ENCODE measurements at places on chromosomes 12 and 14.

DNA sequence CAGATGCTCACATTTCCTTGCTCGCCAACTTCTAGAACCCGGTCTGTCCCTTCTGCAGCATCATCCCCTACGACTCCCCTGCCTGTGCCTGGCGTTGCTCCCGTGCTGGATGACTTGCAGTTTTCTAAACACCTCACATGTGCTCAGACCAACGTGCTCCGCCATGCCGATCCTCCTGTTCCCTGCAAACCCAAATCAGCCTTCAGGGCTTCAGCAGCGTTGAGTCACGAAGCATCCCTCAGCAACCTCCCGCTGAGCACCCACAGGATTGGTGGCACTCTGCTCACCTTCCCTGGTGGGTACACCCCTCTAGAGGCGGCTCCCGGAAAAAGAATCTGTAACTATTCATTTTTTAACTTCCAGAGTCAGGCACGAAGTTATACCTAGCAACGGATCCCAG, 2.8 kb upstream of the PIWIL1 start:
- DNase-seq = no peak

GRCh38 chr12:21542403-21542802, 16.3 kb downstream of the SPX start:
- no peak for DNase-seq

DNA sequence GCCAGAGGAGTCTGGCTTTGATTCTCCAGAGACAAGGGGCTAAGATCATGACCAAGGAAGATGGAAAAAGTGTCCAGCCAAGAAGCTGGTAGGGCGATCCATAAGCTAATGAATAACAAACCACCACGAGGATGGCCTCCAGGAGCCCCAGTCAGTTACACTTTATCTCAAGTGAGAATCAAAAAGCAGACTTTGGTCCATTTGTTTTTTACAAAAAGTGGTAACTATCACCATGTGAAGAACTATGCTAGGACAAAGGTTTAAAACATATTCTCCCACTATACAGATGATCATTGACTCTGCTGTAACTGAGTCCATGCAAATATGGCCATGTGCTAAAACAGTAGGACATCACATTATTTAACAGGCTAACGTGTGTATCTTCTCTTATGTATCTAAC, 13.9 kb downstream of the SETD3 start:
- no peak for DNase-seq

GRCh38 chr12:92537290-92537960, 165.4 kb upstream of the PLEKHG7 start:
- DNase-seq = no peak

Measured in progenitor cell of endocrine pancreas (in vitro differentiated cells).